ENCODE measurements at places on chromosomes 6 and 20.

- DNase-seq, result no peak
These were observed 111.0 kb downstream of the PLCB1 start for GRCh38 chr20:8242827-8243724.

GRCh38 chr6:162363757-162364156, 363.8 kb downstream of the PRKN start:
- DNase-seq, result no peak

DNA sequence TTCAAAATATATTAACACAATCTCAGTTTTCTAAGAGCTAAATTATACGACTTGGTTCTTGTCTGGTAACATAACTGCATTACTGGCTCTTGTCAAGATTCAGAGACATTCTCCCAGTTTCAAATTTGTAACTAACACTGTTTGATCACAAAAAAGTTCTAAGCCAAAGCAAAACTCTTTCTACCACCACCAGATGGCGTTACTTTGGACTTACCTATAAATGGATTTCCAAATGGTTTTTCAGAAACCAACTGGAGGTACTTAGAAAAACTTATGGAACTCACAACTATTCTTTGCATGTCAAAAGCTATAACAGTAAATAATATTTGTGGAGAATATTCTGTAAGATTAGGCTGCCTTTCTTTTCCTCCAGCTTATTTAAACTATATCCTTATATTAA, 34.2 kb upstream of the GFRAL start:
- DNase-seq, result no peak

DNA sequence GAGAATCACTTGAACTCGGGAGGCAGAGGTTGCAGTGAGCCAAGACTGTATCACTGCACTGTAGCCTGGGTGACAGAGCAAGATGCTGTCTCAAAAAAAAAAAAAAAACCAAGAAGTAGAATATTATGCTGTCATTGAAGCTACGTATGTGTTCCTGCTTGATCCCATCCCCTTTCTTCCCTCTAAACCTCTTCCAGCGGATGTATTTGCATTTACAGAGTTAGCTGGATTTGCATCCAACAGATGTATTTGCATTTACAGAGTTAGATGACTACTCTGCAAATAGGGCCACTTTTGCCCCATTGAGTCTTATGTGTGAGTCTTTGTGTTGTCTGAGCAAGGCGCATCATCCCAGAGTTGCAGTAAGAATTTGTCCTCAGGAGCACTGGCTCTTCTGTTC, 24.9 kb upstream of the IPCEF1 start:
- DNase-seq, result no peak

GRCh38 chr6:80338201-80338836, 231.8 kb downstream of the BCKDHB start:
- DNase-seq, result no peak

DNA sequence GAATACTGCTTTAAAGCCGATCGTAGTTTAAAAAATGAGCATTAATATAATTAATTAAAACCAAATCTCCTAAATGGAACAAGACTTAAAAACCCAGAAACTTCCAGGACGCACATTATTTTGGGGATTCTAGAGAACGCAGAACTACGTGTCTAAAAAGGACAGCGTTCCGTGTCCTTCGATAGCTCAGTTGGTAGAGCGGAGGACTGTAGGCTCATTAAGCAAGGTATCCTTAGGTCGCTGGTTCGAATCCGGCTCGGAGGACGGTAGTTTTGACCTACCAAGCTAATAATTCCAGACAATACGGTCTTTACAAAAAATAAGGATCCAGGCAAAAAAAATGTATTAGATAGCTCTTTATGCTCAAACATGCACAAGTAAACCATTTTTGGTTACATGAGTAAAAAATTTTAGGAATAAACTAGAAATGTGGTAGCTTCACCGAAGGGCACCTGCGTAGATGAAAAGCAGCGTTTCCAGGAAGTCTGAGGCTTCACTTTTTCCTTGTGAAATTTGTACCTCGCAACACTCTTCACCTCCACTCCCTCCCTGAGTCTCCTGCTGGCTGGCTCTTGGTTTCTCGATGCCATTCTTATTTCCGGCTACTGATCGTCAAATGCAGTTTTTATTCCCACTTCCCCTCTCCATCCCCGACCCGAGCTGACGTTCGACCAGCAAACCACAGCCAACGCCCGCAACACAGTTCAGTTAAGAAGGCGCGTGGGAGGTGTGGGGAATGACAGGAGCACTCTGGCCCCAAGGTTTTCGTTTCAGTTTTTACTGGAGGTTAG, 19.6 kb upstream of the ABT1 start:
- DNase-seq, result no peak

DNA sequence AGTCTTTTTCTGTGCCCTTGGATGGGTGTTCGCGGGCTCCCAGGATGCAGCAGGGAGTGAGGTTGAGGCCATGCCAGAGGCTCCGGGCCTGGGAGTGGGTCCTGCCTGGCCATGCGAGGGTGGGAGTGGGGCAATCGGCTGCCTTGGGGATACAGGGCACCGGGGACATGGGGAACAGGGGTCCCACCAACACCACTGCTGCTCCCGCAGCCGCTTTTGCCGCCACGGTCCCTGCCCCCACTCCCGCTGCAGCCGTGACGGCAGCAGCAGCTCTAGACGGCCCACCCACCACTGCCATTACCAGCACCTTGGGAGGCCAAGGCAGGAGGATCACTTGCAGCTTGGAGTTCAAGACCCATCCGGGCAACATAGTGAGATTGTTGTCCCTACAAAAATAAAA, 35.3 kb upstream of the FAM50B start:
- no peak for DNase-seq

GRCh38 chr20:63215101-63216040, 560 bp downstream of the YTHDF1 start:
- DNase-seq, result peak; percentile 20

GRCh38 chr20:846894-847278, 13.4 kb downstream of the FAM110A start:
- no peak for DNase-seq

DNA sequence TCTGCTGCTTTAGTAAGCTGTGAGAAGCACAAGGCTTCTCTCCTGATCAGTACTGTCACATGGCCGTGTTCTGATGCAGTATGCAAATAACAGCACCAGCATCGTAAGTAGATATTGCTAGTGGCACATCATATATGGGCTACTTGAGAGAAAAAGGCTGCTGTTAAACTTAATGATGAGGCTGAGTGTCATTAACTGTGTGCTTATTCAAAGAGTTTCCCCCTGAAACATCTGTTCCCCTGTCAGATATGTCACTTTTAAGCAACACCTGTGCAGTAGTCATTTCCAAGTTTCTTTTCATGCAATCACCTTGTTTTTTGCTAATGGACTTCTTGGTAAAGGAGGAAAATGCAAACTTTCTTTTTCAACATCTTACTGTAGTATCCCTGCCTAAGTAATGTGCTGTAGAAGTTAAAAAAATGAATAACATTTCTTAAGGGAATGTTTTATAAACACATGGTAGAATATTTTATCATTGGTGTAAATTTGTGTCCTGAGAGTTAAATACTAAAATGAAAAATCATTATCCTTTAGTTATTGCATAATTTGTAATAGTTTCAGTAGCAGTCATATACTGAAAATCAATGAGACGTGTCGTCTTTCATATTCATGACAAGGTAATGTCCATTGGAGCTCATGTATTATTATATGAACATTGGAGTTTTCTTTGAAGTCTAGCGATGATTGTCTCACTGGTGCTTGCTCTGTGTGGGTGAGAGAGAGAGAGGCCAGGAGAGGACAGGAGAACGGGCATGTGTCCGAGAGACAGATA, 366.3 kb downstream of the CDKAL1 start:
- DNase-seq, result no peak

DNA sequence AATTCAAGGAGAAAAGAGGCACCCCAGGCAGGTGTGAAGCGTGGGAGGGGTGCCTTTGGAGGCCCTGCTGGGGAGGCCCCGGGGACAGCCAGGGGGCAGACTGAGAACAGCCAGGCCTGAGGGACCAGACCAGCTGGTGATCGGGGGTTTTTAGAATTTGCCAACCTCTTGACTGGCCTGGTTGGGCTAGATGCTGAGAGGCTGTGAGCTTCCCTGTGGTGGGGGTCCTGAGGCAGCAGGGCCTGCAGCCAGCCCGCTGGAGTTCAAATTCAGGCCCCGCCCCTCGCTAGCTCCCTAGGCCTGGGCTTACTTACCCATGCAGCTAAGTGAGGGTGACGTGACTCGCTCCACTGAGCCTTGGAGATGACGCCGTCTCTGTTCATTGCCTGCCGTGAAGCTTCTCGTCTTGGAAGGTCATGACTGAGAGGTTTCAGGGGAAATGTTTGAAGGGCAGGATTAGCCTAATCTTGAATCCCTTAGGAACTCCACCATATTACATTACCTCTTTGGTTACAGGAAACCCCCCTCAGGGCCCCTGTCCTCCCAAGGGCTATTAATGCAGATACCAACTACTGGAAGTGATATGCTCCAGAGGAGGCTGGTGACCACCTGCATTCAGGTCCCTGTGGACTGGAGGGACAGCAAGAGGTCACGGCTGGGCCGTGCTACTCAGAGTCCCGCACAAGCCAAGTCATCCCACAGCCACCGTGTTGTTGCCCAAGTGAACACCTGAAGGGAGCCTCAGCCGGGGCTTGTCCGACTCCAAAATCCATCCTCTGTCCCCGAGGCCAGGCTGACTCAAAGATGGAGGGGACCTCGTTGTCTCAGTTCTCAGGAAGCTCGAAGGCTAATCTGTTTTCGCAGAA, 73.9 kb upstream of the DUSP22 start:
- no peak for DNase-seq

DNA sequence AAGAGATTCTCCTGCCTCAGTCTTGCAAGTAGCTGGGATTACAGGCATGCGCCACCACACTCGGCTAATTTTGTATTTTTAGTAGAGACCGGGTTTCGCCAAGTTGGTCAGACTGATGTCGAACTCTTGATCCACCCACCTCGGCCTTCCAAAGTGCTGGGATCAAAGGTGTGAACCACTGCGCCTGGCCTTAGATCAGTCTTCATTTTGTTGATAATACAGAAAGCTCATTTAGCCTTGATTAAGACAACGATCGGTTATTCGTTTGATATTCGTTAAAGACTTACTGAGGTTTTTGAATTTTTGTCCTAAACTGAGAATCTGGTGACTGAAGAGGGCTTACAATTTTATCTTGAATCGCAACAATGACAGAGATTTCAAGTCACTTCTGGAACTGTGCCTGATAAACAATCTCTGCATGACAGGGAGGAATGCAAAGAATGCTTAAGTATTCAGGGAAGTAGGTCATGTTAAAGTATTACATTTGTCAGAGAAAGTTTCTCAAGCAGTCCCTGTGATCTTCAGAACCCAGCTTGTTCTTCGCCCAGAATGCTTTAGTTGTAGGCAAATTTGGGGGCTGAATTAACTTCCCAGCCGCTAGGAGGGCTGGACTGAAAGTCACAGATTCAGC, 14.8 kb downstream of the AKAP12 start:
- no peak for DNase-seq

DNA sequence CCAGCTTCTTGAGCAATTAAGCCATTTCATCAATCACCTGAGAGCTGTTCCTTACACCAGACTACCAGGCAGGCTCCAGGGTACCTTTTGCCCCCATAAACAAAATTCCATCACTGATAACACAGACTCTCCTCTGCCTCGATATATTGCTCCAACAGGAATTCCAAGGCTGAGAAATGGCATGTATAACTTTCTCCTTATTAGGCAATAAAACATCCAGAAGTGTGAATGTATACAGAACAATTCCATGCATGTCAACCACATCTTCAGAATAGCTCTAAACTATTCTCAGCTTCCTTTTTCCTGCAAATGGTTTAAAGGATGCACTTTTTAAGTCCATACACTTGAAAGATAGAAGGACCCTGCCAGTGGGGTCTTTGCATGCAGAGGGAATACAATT, 73.8 kb downstream of the EDN3 start:
- no peak for DNase-seq
